ENCODE measurements at places on chromosomes 7 and 10.

GRCh38 chr10:103058034-103058433 is 135.0 kb downstream of the NT5C2 start:
- no peak overlapping the region for H3K27ac ChIP-seq
- H3K4me3 ChIP-seq = no peak overlapping the region
- no peak for DNase-seq
- no peaks in the 10 kb centered on the region for H3K27me3 ChIP-seq
- peaks cover 8% of the 10 kb centered on the region for H3K4me1 ChIP-seq
- H3K36me3 ChIP-seq = peaks cover 7% of the 10 kb centered on the region

DNA sequence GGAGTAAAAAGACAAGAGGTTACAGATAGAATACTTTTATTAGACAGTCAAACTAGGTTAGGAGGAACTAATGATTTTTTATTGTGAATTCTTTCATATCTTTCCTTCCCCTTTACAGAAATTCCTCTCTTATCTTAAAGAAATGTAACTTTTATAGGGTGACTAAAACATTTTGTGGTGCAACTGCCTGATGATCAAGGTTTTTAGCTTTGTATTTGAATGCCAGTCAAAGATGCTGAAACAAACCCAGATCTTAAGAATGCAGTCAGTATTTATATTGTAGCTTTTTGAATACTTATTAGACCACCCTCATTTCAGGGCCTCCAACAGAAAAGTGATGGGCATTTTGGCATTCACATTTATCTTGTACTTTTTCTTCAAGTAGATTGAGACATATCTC is 27.4 kb downstream of the TAX1BP1 start:
- no peaks in the 10 kb centered on the region for H3K27me3 ChIP-seq
- no peak overlapping the region for H3K27ac ChIP-seq
- H3K36me3 ChIP-seq = peaks cover 53% of the 10 kb centered on the region
- no peak for DNase-seq
- no peak overlapping the region for H3K4me3 ChIP-seq
- no peaks in the 10 kb centered on the region for H3K4me1 ChIP-seq

GRCh38 chr7:74586258-74587175 is 71.0 kb upstream of the GTF2I start:
- H3K36me3 ChIP-seq = no peaks in the 10 kb centered on the region
- no peaks in the 10 kb centered on the region for H3K27me3 ChIP-seq
- no peak overlapping the region for H3K4me3 ChIP-seq
- H3K4me1 ChIP-seq = peaks cover 15% of the 10 kb centered on the region
- peak overlapping the region; percentile 39 for H3K27ac ChIP-seq

DNA sequence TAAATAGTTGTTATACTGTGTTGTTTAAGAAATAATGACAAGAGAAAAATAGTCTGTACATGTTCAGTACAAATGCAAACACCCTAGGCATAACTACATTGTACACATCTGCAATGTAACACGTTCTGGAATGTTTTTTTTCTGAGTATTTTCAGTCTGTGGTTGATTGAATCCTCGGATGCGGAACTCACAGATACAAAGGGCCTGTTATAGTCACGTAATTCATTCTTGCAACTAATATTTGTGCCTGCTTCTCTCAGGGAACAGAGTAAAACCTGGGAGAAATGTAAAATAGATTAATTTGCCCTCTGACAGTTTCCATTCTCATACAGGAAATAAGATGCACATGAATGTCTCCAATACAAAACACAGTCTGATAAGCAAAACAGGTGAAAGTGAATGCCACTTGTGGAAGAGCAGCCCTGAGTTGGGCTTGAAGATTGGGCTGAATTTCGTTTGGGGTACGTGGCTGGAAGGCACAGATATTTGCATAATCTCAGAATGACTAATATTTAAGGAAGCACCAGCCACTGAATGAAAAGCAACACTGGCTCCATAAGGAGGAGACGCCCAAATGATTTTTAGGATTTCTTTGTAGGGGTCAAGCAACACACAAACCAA is 19.1 kb downstream of the DENND2A start:
- DNase-seq = no peak
- H3K27ac ChIP-seq = no peak overlapping the region
- H3K27me3 ChIP-seq = no peaks in the 10 kb centered on the region
- no peaks in the 10 kb centered on the region for H3K4me1 ChIP-seq

GRCh38 chr7:48384180-48384752 is 213.0 kb downstream of the ABCA13 start:
- H3K27ac ChIP-seq = no peak overlapping the region
- no peak for DNase-seq
- no peak overlapping the region for H3K4me3 ChIP-seq
- no peaks in the 10 kb centered on the region for H3K36me3 ChIP-seq
